ENCODE measurements at places on chromosomes 16 and 17.

DNA sequence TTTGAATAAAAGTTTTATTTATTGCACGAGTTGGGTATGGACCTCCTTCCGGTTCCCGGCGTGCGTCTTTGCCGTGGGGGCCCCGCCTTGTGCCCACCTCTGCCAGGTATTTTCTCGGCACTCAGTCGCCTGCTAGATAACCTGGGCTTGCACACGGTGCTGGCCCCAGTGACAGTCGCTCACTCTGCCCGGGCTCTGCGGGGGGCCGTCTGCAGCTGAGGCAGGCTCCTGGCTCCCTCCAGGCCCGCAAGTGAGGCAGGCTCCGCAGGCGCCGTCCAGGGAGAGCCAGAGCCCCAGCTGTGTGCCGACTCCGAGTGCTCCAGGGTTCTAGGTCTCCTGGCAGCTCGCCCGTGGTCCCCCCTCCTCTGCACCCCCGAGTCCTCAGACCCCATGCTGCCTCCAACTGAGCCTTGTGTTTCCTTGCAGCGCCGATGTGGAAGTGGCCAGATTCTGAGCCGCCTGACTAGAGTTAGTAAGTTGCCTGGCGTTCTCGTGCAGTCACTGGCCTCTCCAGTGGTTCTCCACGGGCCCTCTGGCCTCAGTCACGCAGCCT is 54.7 kb upstream of the PVALEF start:
- no peak for DNase-seq

GRCh38 chr17:33016920-33017319 is 25.3 kb downstream of the SPACA3 start:
- no peak for DNase-seq

DNA sequence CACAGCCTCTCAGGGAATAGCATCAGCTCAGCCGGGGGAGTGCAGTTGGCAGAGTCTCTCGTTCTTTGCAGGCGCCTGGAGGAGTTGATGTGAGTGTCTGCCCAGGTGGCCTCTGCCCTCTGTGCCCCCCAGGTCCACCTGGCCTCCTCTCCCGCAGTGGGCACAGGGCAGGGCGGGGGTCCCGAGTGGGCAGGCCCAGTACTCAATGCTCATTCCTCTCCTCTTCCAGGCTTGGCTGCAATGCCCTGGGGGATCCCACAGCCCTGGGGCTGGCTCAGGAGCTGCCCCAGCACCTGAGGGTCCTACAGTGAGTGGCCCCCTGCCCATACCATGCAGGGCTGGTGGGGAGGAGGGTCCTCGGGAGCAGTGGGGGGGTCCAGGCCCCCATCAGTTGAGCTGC is 14.7 kb upstream of the CPNE2 start:
- DNase-seq = no peak

- DNase-seq = no peak
Measured at GRCh38 chr17:3983606-3984484, 19.6 kb upstream of the ATP2A3 start.

DNA sequence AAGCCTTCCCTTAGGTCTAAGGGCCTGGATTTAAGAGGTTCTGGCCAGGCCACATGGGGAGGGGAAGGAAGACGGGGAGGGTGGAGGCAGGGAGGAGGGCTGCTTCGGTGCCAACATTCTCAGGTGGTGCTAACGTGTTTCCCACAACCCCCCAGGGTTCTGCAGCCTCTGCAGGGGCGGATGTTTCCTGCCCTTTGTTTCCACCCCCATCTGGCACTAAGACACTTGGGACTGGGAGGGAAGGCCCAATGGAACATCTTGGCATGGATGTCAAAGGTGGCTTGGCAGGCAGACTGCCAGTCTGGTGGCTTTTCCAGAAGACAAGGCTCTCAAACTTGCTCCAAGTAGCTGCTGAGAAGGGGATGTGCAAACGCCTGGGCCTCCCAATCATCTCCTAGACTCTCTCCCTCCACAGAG is 12.7 kb downstream of the HIC1 start:
- DNase-seq = no peak

DNA sequence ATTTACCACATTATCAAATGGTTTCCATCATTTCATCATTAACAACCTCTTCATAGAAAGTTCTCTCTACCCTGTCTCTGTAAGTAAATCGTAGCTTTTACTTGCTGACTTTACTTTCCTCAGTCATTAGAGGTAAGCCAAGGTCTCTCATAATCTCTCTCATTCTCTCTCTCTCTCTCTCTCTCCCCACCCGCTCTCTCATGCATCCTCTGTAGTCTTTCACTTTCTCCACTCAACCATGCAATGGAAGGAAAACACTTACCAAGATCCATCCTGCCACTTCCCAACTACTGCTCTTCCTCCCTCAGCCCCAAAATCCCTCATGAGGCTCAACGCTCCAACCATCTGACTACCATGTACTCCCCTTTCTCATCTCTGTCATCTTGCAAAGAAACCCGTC is 6.1 kb downstream of the CEP112 start:
- DNase-seq = no peak

DNA sequence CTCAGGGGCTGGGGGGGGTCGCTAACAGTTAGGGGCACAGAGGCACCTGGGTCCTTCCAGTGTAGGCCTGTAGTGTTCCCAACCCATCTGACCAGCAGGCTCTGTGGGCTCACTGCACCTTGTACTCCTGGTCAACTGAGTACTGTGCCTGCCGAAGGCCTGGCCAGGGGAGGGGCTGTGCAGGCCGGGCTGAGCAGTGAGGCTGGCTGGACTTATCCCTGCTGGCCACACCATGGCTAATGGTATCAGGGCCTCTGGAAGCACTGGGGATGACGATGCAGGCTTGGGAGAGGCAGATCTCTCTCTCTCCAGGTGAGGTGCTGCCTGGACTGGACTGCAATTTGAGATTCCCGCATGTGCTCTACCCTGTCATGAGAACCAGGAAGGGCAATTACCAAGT is 58.9 kb upstream of the SDK2 start:
- DNase-seq = no peak

DNA sequence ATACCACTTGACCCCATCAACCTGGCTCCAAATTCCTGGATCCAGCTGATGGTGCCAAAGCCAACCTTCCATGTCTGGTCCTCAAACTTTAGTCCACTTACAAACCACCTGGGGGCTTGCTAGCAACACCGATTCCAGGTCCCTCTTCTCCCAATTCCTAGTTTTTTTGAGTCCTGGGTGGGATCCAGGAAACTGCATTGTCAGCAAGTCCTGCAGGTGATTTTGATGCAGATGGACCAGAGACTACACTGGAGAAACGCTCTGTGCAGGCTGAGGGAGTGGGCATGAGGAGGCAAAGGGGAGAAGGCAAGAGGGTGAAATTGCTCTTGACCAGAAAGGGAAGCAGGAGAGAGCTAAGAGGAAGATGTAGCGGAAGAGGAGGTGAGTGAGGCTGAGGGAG is 21.0 kb upstream of the NOS2 start:
- no peak for DNase-seq

DNA sequence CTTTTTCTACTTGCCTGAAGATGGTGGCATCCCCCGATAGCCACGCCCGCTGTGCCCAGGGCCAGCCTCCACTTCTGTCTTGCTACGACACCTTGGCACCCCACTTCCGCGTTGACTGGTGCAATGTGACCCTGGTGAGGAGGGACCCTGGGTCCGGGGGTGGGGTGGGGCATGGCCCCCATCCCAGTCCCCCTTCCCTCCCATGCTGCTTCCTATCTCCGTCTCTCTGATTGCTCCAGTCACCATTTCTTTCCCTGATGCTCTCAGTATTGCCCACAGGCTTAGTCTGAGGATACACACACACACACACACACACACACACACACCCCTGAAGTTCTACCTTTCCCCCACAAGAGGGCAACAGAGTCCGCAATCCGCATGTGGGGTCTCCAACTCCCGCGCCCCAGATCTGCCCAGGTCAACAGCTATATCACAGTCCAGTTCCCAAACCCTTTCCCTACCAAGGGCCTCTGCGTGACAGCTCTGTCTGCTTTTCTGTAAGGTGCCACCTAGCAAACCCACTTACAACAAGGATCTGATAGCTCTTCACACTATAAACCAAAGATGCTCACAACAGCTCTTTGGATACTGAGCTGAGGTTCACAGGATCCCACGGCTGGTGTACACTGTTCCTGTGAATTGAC is 3.4 kb downstream of the SGCA start:
- no peak for DNase-seq

DNA sequence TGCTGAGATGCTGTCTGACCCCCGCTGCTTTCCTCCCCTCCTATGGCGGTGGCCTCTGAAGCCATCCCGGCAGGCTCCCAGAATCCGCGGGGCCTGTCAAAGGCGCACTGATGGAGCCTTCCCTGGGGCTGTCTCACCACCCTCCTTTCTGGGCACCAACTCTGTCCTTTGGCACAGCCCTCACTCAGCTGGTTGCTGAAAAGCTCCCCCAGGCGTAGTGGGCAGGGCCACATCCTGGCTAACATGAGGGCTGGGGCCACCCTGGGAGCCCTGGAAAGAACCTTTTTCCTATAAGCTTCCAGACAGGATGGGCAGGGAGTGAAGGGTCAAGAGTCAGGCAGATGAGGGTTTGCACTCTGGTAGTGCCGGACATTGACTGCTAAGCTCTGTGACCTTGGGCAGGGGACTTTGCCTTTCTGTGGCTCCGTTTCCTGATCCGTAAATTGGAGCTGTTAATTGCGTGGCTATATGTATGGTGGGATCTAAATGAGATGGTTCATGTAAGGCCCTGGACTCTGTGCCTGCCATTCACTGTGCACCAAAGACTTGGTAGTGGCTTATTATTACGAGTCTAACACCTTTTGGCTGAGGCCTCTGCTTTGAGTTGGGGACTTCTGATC is 27.6 kb upstream of the LASP1NB start:
- no peak for DNase-seq

- DNase-seq = no peak
Measured at GRCh38 chr17:4557626-4558346, 2.6 kb downstream of the GGT6 start.

- DNase-seq = no peak
Measured at GRCh38 chr17:21376081-21376758, at the start of gene KCNJ12. Gene KCNJ12 (plus strand): TSS chr17:21376357. CDS start chr17:21415343, 38,986 bp downstream.

- DNase-seq = no peak
Measured at GRCh38 chr17:47707056-47707804, 13.3 kb downstream of the TBKBP1 start.

DNA sequence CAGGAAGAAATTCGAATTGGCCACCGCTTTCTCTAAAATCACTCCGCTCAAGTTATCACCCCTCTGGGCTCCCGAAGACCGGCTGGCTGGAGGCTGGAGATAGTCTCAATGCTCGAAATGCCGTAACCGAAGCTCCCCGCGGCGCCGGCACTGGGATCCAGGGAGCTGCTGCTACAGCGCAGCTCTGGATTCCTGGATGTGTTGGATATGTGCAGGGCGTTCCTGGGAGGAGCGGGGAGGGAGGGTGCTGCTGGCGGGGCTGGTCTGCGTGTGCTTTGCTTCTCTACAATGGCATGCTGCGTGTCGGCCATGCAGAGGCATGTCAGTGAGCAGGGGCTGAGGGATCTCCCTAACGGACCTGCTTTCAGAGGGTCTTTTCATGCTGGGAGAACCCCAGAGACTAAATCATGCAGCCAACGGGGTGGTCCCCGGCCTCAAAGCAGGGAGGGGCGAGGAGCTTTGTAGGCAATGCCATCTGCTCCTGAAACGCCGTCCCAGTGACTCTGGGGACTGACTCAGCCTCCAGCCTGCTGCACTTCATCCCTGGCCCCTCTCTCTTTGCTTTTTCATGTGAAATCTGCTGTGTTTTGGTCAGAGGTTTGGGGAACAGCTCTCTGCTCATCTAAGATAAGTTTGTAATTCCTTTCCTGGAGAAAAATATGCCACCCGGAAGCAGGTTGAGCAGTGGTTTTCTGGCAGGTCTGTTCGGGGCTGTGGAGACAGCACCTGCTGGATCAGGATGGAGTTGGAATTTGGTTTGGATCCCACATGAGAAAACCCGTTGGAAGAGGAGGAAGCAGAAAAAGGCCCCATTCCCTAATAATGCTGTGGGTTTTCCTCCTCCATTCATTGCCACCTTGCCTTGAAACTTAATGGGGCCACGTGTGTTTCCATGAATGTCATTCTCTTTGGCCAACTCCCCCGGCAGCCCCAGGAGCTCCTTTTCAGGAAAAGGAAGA is 311.4 kb downstream of the SEC14L1 start:
- DNase-seq = no peak

- no peak for DNase-seq
Measured at GRCh38 chr17:35936063-35936462, 5.5 kb upstream of the RDM1 start.

DNA sequence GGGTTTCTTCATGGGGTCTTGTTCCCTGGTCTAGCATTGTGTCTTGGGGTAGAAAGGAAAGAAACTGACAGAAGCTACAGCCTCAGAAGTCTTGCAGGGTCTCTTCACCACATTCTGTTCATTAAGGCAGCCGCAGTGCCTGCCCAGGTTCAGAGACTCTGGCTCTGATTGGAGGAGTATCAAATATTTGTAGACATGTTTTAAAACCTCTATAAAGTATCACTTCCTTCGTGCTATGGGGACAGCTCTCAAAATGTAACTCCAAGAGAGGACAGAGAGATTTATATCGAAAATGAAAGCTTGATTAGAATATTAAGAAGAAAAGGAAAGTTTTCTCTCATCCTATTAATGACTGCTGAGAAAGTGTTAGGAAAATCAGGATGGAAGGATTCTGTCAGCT is 107.0 kb upstream of the CACNG3 start:
- no peak for DNase-seq

DNA sequence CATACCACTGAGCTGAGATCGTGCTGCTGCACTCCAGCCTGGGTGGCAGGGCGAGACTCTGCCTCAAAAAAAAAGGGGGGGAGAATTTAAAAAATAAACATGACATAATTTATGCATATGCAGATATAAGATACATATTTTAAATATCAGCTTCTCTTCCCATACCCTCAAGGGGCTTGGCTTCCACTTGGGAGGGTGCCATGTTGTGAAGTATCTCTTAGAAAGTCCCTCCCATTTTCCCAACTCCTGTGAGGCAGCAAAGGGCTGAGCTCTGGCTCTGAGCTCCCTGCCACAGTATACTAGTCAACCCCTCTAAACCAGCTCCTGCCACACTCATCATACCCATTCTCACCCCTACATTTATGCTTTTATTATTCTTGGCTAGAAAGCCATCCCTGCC is 39.4 kb downstream of the MYH11 start:
- no peak for DNase-seq

DNA sequence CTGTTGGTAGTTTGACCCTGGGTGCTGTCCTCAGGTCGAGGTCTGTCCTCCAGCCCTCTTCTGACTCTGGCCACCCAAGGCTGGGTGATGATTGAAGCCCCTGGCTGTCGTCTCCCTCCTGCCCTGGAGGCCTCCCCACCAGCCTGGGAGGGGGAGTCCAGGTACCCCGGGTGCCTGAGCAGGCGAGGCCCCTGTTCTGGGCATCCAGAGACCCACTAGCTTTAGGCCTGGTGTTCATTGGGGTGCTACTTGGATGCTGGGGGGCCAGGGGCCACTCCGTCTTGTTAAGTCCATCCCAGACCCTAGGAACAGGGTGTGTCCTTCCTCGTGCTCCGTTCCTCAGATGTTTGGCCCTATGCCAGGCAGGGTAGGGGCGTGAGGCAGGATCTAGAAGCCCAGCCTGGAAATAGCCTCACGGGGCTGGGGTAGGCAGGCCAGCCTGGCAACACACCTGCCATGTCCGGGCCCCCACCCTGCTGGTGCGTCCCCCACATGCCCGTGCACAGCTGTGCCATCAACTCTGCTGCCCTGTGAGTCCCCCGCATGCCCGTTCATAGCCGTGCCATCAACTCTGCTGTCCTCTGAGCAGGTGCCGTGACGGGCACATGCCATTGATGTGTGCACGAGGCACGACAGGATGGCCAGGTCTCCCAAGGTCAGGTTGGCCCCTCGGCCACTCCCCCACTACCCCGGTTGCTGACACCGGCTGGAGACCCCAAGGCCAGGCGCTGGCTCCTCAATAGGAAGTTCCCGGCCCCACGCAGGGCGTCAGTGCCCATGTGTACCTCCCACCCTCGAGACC is 36.9 kb downstream of the GINS2 start:
- no peak for DNase-seq

GRCh38 chr17:80754846-80755245 is 210.2 kb downstream of the RPTOR start:
- DNase-seq = no peak

All from stimulated activated CD4-positive, alpha-beta T cell treated with anti-CD3 and anti-CD28 coated beads, Interleukin-1b, Interleukin-23, amount 100 ng/mL, for 1 hour (primary cell).